ENCODE measurements at places on chromosomes 7 and 10.

GRCh38 chr10:127194599-127194998, 1.8 kb downstream of the INSYN2A start:
- peaks cover 33% of the 10 kb centered on the region for H3K27me3 ChIP-seq
- no peaks in the 10 kb centered on the region for H3K36me3 ChIP-seq
- no peak overlapping the region for H3K27ac ChIP-seq
- no peak overlapping the region for H3K4me3 ChIP-seq
- DNase-seq: no peak

GRCh38 chr10:49410365-49411074, 14.6 kb upstream of the DRGX start:
- no peaks in the 10 kb centered on the region for H3K36me3 ChIP-seq
- H3K4me3 ChIP-seq: no peak overlapping the region
- peaks cover 2% of the 10 kb centered on the region for H3K4me1 ChIP-seq
- H3K27ac ChIP-seq: no peak overlapping the region
- peaks cover 22% of the 10 kb centered on the region for H3K27me3 ChIP-seq

GRCh38 chr10:60606343-60607080, 171.8 kb upstream of the CDK1 start:
- no peaks in the 10 kb centered on the region for H3K27me3 ChIP-seq
- no peaks in the 10 kb centered on the region for H3K4me1 ChIP-seq
- H3K4me3 ChIP-seq: no peak overlapping the region
- no peak for DNase-seq

DNA sequence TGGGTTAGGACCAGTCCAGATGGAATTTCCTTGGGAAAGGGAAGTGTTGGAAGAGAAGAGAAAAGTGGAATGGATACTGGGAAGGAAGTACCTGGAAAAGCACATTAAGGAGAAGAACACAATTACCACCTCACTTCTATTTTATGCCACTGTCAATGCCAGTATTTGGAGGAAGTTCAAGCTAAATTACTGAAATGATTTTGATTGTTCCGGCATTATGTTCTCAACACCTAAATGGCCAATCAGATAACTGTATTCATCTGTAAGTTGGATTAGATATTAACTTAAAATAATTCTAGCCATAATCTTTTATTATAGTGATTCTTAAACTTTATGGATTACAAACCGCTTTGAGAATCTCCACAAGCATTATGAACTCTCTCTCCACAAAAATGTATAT, 7.3 kb downstream of the NPVF start:
- H3K4me3 ChIP-seq: no peak overlapping the region
- no peaks in the 10 kb centered on the region for H3K36me3 ChIP-seq
- no peak for DNase-seq
- H3K4me1 ChIP-seq: no peaks in the 10 kb centered on the region

- no peak for DNase-seq
- no peaks in the 10 kb centered on the region for H3K4me1 ChIP-seq
- no peak overlapping the region for H3K27ac ChIP-seq
- no peaks in the 10 kb centered on the region for H3K36me3 ChIP-seq
- no peak overlapping the region for H3K4me3 ChIP-seq
These were observed 290.8 kb upstream of the PCDH15 start for GRCh38 chr10:55091691-55092328.

- no peaks in the 10 kb centered on the region for H3K27me3 ChIP-seq
- peaks cover 4% of the 10 kb centered on the region for H3K4me1 ChIP-seq
These were observed 214.6 kb downstream of the PTEN start for GRCh38 chr10:88077977-88078376.

DNA sequence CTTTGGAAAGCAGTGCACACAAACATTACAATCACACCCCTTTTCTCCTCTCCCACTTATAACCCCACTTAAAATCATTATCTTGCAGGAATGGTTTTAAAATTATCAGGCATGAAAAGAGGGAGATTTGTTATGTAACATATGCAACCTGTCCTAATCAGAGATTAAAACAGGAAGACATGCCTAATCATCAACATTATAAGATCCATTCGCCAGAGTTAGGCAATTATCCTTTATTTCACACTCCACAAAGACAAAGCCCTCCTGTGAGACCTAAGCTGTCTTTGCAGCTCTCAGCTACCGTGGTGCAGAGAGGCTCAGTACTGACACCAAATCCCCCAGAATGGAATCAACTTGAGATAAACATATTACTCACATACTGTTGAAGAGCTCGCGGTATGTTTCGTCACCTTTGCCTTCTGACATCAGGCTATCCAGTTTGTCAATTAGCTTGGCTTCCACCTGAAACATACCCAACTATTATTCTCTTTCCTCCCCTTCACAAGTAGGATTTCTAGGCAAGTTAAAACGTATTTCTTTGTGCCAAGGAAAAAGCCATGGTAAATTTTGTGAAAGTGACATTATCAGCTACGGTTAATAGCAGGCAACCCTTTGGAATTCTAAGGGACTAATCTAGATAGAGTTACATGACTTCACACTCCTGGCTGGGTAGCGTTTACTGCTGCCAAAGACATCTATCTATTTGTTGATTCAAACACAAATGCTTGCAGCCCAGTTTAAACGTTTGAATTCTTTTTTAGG, 226.2 kb upstream of the IMMP2L start:
- peaks cover 1% of the 10 kb centered on the region for H3K36me3 ChIP-seq
- no peak overlapping the region for H3K4me3 ChIP-seq
- DNase-seq: no peak
- H3K27ac ChIP-seq: no peak overlapping the region

DNA sequence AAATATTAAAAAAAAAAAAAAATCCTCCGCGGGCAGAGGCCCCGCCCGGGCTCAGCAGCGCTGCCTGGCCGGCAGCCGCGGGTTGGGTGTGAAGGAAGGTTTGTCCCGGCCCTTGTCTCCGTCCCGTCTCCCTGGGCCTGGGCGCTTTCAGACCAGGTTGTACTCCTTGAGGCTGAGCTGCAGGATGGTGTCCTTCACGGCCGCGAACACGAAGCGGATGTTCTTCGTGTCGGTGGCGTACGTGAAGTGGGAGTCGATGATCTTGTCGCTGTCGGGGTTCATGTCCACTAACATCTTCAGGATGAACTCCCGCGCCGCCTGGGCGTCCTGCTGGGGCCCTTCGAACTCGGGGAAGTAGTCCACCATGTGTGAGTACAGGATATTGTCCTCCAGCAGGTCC, 123.7 kb upstream of the KCTD7 start:
- no peak overlapping the region for H3K27ac ChIP-seq
- H3K36me3 ChIP-seq: no peaks in the 10 kb centered on the region
- H3K27me3 ChIP-seq: no peaks in the 10 kb centered on the region
- peak overlapping the region; percentile 15 for H3K4me3 ChIP-seq

DNA sequence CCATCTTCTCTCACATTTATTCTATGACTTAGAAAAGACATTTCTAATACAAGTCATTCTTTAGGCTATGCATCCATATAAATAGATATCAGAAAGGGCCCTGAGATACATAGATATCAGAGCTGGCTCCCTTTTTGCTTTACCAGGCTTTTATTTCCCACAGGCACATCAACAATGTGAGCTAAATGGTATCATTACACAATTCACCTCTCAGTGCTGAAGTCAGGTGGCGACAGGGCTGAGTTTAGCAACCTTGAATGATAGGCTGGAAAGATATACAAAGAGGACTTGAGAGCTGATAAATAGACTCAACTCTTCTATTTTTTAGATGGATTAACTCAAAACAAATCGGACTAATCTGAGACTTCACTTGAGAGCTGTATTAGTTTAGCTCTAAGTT, 189.2 kb upstream of the COL1A2 start:
- no peaks in the 10 kb centered on the region for H3K27me3 ChIP-seq
- H3K36me3 ChIP-seq: no peaks in the 10 kb centered on the region
- no peaks in the 10 kb centered on the region for H3K4me1 ChIP-seq
- no peak for DNase-seq
- H3K27ac ChIP-seq: no peak overlapping the region

DNA sequence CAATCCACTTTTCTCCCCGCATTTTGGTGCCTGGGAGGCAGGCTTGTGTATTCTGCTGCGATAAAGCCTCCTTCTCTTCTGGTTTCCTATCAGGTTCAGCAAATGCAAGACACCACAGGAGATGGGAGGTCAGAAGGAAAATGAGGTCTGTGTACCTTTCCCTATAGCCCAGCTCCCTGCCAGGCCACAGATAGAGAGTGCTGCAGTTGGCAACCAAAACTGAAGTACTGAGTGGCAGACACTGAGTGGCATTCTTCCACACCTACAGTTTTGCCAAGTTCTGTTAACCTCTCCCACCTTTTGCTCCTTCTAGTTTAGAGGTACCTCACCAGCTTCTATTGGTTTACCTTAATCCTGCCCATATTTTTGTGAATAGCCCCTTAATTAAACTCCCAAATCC, 948.4 kb downstream of the SORCS1 start:
- H3K4me3 ChIP-seq: no peak overlapping the region
- no peaks in the 10 kb centered on the region for H3K36me3 ChIP-seq
- H3K27ac ChIP-seq: no peak overlapping the region
- no peaks in the 10 kb centered on the region for H3K27me3 ChIP-seq
- no peaks in the 10 kb centered on the region for H3K4me1 ChIP-seq
- DNase-seq: no peak

DNA sequence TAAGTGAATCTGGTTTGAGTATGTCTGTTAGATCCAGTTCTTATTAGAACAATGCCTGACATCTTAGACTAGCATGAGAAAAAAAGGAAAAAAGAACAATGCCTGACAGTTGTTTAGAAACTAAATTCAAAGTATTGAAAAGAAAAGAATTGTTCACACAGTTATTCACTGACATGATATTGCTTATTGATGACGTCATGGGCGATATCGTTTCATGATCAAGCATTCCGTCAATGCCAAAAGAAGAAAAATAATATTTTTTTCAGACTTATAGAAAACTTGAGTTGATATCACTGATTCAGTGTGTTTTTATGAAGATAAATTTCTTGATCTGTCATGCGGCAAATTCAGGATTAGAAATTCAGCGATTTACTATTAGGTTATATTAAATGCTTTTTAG, 196.5 kb upstream of the AGR3 start:
- no peak overlapping the region for H3K27ac ChIP-seq
- H3K27me3 ChIP-seq: no peaks in the 10 kb centered on the region
- no peak for DNase-seq
- H3K4me1 ChIP-seq: no peaks in the 10 kb centered on the region
- H3K4me3 ChIP-seq: no peak overlapping the region
- no peaks in the 10 kb centered on the region for H3K36me3 ChIP-seq

DNA sequence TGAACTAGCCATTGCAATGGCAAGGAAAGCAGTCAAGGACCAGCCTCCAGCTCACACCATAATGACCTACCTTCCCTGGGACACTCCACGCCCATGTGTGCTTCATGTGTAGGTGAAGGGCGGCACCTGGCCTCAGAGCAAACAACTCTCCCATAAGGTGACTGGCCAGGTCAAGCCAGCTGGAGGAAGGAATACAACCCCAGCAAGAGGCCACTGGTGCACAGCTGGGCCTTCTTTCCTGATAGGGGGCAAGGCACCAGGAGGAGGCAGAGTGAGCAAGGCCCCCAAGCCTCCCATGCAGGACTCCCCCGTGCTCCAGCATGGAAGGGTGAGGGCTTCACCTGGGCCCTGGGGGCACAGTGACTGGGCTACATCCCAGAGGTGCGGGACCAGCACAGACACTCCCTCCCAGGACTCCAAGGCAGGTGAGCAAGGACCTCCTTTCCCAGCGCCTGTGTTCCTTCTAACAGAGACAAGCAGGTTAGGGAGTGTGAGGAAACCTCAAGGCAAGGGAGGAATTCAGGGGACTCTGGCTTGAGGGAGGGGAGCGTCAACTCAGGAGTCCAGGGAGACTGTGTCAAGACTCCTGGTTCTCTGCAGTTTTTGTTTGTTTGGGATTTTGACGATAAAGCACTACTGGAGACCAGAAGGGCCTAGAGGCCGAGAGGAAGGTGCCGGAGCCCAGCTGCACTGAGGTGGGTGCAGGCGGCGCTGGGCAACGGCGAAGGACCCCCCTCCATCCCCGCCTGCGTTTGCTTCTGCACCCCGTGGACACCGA, 1.7 kb downstream of the PTPRN2 start:
- DNase-seq: no peak
- H3K36me3 ChIP-seq: peaks cover 3% of the 10 kb centered on the region
- H3K27me3 ChIP-seq: peaks cover 49% of the 10 kb centered on the region
- H3K27ac ChIP-seq: no peak overlapping the region
- H3K4me1 ChIP-seq: peaks cover 6% of the 10 kb centered on the region

GRCh38 chr7:44976746-44977196, 2.0 kb downstream of the MYO1G start:
- peaks cover 84% of the 10 kb centered on the region for H3K4me1 ChIP-seq
- no peak for DNase-seq
- H3K27me3 ChIP-seq: no peaks in the 10 kb centered on the region
- peak overlapping the region; percentile 98 for H3K4me3 ChIP-seq
- peak overlapping the region; percentile 93 for H3K27ac ChIP-seq

DNA sequence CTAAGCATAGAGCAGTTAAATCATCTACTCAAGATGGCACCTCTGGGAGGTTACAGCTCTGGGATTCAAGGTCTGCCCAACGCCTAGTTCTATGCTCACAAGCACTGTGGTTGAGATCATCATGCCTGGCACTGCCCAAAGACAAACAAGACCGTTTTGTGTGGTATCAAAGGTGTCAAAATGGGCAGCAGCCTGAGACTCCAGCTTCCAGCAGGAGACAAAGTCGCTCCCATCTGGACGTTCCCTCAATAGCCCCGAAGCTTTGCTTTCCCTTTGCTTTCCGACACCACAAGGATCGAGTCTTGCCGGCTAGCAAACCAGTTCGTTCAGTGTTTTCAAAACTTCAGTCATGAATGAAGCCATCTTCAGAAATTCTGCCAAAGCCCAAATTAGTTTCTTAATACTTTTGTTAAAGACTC, 5.1 kb downstream of the HABP2 start:
- H3K4me1 ChIP-seq: no peaks in the 10 kb centered on the region
- H3K4me3 ChIP-seq: no peak overlapping the region
- H3K36me3 ChIP-seq: no peaks in the 10 kb centered on the region

- peaks cover 8% of the 10 kb centered on the region for H3K27me3 ChIP-seq
- no peaks in the 10 kb centered on the region for H3K4me1 ChIP-seq
- no peaks in the 10 kb centered on the region for H3K36me3 ChIP-seq
- no peak overlapping the region for H3K27ac ChIP-seq
- no peak overlapping the region for H3K4me3 ChIP-seq
These were observed 92.0 kb upstream of the BMPER start for GRCh38 chr7:33813331-33813730.

- no peaks in the 10 kb centered on the region for H3K27me3 ChIP-seq
- H3K36me3 ChIP-seq: peaks cover 5% of the 10 kb centered on the region
- H3K4me1 ChIP-seq: peaks cover 22% of the 10 kb centered on the region
- DNase-seq: no peak
These were observed 52.5 kb upstream of the CAMK2B start for GRCh38 chr7:44377681-44378421.
